ENCODE measurements at places on chromosomes 1 and 21.

- DNase-seq, result no peak
Measured at GRCh38 chr1:41317361-41317760, 43.9 kb upstream of the FOXO6 start.

DNA sequence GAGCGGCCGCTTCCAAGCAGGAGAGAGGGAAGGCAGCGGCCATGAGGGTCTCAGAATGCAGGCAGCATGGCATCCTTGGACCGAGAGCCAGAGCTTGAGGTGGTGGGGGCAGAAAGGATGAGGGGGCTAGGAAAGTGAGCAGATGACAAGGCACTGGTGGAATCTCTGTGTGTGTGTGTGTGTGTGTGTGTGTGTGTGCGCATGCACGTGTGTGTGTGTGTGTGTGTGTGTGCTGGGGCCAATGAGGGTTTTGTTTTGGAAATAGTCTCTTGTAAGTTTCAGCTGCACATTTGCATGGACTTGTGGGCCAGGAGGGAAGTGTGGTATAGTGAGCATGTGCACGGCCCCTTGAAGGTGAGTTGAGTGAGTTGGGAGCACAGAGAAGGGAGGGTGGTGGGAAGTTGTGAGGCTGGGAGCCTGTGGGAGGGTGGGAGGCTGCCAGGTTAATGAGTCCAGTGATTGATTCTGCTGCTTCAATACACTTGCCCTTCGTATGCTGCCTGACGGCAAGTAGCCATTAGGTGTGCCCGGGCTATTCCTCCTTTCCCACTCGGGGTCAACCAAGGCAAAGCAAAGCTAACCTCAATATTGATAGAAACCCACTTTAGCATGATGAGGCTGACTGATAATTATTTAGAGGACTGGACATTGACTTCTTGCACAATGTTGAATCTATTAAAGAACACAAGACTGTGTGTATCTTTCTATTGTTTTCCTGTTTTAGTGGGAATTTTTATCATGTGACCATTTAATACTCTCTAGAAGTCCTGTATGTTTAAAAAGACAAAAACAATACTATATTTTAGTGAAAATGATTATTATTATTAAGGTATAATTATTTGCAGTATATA, 80.3 kb downstream of the PROX1 start:
- no peak for DNase-seq

GRCh38 chr1:2966449-2967328, 54.6 kb upstream of the ACTRT2 start:
- DNase-seq, result no peak

GRCh38 chr1:110003747-110004428, 19.3 kb downstream of the AHCYL1 start:
- DNase-seq, result peak; percentile 64

- no peak for DNase-seq
Measured at GRCh38 chr1:24084050-24084449, 27.9 kb downstream of the MYOM3 start.

- DNase-seq, result no peak
Measured at GRCh38 chr1:245888809-245889208, 618.3 kb downstream of the SMYD3 start.

- DNase-seq, result peak; percentile 13
Measured at GRCh38 chr1:242651817-242652216, 127.3 kb upstream of the PLD5 start.

DNA sequence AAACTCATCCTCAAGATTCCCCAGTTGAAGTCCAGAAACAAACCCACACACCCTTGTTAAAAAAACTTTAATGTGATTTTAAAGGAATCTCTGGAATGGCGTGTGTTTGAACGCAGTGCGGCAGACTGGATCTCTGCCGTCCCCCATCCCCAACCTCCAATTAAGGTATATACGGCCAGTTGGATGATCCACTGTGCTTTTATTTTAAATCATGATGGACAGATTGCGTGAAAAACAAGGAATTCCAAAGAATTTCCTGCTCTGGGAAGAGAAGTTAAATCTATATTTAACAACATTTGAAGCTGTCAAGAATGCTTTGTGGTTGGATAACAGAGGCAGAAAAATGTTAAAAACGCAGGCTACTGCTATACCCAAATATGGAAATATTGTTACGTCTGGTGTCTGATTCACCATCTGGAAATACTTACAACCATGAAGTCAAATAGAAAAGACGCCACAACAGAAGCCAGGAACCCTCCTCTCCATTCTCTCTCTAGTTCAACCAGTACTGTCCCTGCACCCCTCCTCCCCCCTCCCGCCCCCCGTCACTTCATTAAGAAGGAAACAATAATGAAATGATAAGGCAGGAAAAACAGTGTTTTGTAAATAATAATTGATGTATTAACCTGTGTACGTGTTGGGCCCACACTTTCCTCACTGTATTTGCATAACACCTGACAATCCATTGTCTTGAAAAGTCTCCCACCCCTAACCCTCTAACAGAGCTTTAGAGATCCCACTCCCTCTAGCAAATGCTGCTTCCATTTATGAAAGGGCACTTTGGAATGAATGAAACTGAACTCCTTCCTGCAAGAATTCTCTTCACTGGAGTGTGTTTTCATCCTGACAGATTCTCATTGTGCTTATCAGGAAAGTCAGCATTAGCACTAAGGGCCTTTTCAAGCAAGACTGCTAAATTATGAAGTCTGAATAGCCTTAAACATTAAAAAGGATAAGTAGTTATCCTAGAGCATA, 2.0 kb upstream of the CCN1 start:
- DNase-seq, result no peak

- no peak for DNase-seq
Measured at GRCh38 chr1:72280711-72281110, 1.6 kb downstream of the NEGR1 start.

DNA sequence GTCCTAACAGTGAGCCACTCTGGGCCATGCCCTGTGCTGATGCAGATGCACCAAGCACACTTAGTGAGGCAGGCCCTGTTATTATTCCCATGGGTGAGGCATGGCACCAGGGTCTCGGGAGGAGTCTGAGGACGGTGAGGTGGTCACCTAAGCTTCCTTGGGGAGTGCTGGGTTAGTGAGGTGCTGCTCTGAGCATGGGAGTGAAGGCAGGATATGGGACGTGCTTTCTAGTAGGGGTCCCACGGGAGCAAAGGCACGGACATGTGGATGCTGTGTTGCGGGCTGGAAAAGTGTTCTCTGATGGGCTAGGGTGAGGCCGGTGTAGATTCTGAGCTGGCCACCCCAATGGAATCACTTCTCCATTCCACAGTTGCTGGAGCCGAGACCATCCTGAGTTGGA, 77.5 kb upstream of the CSF3R start:
- no peak for DNase-seq

- no peak for DNase-seq
Measured at GRCh38 chr21:31905503-31906451, 33.0 kb downstream of the HUNK start.

DNA sequence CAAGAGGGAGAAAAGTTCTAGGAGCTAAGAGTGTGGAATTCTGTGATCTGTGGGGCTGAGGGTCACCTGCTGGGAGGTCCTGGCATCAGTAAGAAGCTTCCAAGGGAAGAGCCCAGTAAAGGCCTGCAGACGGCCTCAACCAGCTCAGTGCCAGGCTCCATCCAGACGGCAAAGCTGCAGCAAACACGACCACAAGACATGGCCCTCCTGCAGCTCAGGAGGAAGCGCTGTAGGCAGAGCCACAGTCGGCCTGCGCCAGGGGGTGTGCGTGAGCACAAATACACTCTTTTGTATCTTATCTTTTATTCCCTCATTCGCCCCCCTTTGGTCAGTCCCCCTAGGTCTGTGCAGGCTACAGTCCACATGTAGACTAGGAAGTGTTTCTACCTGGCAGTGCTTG, 13.4 kb downstream of the C1orf174 start:
- no peak for DNase-seq

GRCh38 chr1:217027403-217028080, 304.3 kb upstream of the ESRRG start:
- DNase-seq, result no peak

DNA sequence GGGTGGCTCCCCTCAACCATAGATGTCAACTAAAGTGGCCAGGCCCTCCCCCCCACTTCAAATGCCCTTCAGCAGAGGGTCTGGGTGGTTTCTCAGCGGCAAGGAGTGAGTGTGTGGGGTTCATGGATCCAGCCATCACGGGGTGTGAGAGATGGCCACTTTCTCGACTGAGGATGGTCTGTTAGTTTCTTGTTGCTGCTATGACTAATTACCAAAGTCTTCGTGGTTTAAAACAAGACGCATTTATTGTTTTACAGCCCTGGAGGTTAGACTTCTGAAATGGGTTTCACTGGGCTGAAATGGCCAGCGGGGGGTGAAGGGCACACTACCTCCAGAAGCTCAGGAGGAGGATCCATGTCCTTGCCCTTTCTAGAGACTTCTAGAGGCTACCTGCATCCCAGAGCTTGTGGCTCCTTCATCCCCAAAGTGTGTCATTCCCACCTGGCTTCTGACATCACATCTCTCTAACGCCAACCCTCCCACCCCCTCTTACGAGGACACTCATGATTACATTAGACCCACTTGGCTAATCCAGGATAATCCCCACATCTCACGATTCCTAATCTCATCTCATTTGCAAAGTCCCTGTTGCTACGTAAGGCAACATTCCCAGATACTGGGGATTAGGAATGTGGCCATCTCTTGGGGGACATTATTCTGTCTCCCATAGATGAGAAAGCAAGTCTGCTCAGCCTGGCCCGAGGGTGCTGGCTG, 53.0 kb downstream of the EPHB2 start:
- no peak for DNase-seq

DNA sequence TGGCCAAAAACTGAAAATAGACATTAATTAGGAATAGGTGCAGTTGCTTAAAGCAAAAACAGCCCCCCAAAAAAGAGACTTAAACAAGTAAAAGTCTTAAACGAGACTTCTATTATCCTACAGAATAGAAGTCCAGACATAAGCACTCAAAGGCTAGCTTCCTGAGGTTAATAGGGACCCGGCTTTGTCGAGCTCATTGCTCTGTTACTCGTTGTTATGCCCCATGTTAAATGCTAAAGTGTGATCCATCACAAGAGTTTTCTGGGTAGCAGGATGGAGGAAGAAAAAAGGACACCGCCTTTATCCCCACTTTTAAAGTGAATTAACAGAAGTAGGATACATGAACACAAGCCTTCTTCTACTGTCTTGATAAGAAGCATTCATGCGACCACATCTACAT, 10.6 kb downstream of the CD1D start:
- no peak for DNase-seq

DNA sequence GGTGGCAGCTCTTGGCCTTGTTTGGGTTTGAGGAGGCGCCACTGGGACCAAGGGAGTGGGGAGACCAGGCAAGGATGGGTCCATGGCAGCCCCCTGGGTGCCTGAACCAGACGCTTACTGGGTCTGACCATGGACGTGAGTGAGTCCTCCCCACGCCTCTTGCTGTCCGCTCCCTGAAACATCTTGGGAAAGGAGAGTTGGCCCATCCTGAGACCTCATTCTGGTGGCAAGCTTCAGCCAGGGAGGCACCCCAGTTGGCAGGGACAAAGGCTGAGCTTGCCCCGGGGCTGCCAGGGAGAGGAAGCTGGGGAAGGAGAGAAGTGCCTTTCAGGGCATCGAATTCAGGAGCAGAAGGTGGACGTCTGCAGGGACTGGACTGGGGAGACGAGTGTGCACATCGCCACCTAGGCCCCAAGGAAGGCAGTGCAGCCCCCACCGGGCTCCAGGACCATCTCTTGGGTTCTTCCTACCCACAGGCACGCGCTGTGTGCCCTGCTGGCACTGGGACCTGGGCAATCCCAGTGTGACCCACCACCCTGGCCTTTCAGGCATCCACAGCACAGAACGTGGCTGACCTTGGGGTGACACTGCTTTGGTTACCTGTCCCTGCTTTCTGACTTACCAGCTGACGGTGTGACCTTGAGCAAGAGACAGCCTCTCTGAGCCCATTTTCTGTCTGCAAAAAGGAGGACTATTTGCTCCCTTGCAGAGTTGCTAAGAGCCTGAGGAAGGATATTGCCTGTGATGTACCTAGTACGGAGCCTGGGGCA, 132.9 kb upstream of the WNT4 start:
- DNase-seq, result peak; percentile 65

GRCh38 chr1:160226623-160227022, 21.4 kb downstream of the PEA15 start:
- no peak for DNase-seq

All from activated CD4-positive, alpha-beta T cell treated with anti-CD3 and anti-CD28 coated beads for 48 hours (primary cell).